ENCODE measurements at places on chromosomes 12 and 14. TPM values are rescaled to one million over a fixed set of nuclear protein-coding genes. Genes with fewer than 3 reads are reported as not detected.
A peak's percentile ranks its signal among the peaks of the same experiment; 100 is the strongest.

TAS2R13 gene
- total RNA-seq, result not detected

DLK1 gene
- total RNA-seq, result not detected

SLCO1C1 gene
- total RNA-seq, result 1.0 TPM

RAD9B gene
- 0.83 TPM for total RNA-seq

GPRC5D gene
- not detected for total RNA-seq

DHH gene
- total RNA-seq, result 2.5 TPM

TC2N gene
- total RNA-seq, result 52.8 TPM

ETFBKMT gene
- total RNA-seq, result 2.5 TPM

CSRP2 gene
- total RNA-seq, result 9.1 TPM

RAD51AP1 gene
- 3.8 TPM for total RNA-seq

RHEBL1 gene
- not detected for total RNA-seq

DAO gene
- not detected for total RNA-seq

SLC17A8 gene
- 212 TPM for total RNA-seq

PRH2 gene
- not detected for total RNA-seq

- no peak overlapping the region for H3K27ac ChIP-seq
- H3K36me3 ChIP-seq, result no peaks in the 10 kb centered on the region
- H3K4me3 ChIP-seq, result no peak overlapping the region
- DNase-seq, result no peak
- H3K27me3 ChIP-seq, result no peaks in the 10 kb centered on the region
- no peaks in the 10 kb centered on the region for H3K4me1 ChIP-seq
These were observed 95.9 kb upstream of the PPP2R5C start for GRCh38 chr14:101665478-101666078.

DNA sequence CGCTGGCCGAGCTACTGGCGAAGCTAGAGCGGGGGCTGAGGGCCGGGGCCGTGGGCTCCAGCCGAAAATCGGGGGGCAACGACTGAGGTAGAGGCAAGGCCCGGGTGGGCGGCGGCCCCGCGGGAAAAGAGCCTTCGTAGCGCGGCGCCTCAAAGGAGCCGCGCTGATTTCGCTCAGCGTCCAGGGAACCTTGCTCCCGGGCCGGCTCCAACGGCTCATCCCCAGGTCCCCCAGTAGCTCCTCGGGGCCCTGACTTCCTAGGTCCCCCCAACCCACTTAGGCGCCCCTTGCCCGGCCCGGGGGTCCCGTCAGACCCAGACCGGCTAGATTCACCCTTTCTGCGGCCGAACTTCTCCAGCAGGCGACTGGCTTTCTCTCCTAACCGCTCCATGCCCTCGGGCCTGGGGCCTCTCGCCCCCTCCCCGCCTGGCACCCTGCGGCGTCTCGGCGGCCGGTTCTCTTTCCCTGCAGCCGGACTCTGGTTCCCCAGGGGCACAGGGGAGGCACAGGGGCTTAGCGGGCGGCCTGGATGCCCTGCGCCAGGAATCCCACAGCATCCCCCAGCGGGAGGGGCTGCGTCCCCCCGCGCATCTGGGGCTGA is 375 bp downstream of the AJUBA start:
- no peak for DNase-seq
- H3K36me3 ChIP-seq, result no peaks in the 10 kb centered on the region
- no peaks in the 10 kb centered on the region for H3K27me3 ChIP-seq

- no peak for DNase-seq
- no peaks in the 10 kb centered on the region for H3K27me3 ChIP-seq
- no peak overlapping the region for H3K4me3 ChIP-seq
- H3K36me3 ChIP-seq, result no peaks in the 10 kb centered on the region
These were observed 42.4 kb downstream of the RNF34 start for GRCh38 chr12:121442028-121442948.

DNA sequence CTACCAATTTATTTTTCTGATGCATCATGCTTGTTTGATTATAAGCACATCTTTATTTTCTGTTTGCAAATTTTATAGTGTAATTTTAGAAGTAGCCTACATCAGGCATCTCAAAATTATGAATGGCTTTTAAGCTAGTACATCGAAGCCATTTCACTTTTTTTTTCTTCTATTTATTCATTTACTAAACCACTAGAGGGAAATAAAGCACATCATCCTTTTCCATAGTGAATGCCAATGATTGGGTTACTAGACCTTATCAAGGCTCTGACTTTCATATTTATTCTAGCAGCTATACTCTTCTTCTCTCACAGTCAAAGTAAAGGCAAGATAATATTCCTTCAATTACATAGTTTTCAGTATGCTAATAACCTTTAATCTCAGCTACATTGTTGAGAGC is 736.4 kb upstream of the LRFN5 start:
- no peaks in the 10 kb centered on the region for H3K27me3 ChIP-seq
- H3K27ac ChIP-seq, result no peak overlapping the region
- DNase-seq, result no peak
- no peaks in the 10 kb centered on the region for H3K4me1 ChIP-seq
- no peaks in the 10 kb centered on the region for H3K36me3 ChIP-seq

GRCh38 chr12:25557830-25558436 is 4.8 kb upstream of the LMNTD1 start:
- no peak overlapping the region for H3K4me3 ChIP-seq
- H3K4me1 ChIP-seq, result no peaks in the 10 kb centered on the region
- no peaks in the 10 kb centered on the region for H3K27me3 ChIP-seq
- no peaks in the 10 kb centered on the region for H3K36me3 ChIP-seq

DNA sequence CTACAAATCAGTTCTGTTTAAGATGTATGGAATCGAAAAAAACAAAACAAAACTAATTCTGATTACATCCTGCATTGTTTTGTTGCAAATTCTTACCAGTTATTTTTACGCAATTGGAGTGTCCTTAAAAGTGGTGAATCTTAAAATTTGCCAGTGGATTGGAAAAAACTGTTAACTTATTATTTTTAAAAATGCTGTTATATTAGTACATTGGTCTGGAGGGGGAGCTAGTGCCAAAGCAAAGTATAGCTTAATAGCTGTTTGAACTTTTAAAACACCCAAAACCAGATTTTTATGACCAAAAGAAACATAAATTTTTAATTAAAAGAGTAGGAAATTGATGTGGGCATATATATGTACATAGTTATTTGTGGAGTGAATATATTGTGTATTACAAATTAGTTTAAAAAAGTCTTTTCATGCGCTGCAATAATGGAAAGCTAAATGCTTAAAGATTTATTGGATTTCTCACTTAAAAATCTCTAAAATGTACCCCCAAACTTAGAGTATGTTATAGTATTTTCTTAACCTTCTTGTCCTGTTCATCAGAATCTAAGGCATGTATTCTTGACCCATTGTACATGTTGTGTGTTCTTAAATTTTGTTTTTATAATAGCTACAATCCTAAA is 2.5 kb downstream of the FUT8 start:
- H3K4me3 ChIP-seq, result no peak overlapping the region
- H3K27ac ChIP-seq, result no peak overlapping the region
- DNase-seq, result no peak
- peaks cover 13% of the 10 kb centered on the region for H3K4me1 ChIP-seq
- H3K36me3 ChIP-seq, result no peaks in the 10 kb centered on the region

DNA sequence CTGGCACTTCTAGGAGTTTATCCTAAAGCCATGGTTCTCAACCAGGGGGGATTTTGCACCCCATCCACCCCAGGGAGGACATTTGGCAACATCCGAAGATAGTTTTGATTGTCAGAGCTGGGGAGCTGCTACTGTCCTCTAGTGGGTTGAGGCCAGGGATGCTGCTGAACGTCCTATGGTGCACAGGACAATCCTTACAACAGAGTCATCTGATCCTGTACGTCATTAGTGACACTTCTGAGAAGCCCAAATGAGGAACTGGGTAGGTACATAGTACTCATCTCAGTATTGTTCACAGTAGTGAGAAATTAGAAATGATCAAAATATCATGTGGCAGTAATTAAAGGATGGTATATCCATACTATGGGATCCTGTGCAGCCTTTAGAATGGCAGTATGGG is 185.1 kb downstream of the CHST11 start:
- no peaks in the 10 kb centered on the region for H3K4me1 ChIP-seq
- no peak overlapping the region for H3K4me3 ChIP-seq
- no peaks in the 10 kb centered on the region for H3K27me3 ChIP-seq

DNA sequence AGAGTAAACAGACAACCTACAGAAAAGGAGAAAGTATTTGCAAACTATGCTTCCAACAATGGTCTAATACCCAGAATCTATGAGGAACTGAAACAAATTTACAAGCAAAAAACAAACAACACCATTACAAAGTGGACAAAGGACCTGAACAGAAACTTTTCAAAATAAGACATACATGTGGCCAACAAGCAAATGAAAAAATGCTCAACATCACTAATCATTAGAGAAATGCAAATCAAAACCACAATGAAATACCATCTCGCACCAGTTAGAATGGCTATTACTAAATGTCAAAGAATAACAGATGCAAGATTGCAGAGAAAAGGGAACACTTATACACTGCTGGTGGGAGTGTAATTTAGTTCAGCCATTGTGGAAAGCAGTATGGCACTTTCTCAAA is 125.8 kb downstream of the C12orf42 start:
- no peak overlapping the region for H3K4me3 ChIP-seq
- no peak for DNase-seq
- H3K4me1 ChIP-seq, result no peaks in the 10 kb centered on the region
- H3K27ac ChIP-seq, result no peak overlapping the region
- no peaks in the 10 kb centered on the region for H3K36me3 ChIP-seq
- H3K27me3 ChIP-seq, result no peaks in the 10 kb centered on the region

DNA sequence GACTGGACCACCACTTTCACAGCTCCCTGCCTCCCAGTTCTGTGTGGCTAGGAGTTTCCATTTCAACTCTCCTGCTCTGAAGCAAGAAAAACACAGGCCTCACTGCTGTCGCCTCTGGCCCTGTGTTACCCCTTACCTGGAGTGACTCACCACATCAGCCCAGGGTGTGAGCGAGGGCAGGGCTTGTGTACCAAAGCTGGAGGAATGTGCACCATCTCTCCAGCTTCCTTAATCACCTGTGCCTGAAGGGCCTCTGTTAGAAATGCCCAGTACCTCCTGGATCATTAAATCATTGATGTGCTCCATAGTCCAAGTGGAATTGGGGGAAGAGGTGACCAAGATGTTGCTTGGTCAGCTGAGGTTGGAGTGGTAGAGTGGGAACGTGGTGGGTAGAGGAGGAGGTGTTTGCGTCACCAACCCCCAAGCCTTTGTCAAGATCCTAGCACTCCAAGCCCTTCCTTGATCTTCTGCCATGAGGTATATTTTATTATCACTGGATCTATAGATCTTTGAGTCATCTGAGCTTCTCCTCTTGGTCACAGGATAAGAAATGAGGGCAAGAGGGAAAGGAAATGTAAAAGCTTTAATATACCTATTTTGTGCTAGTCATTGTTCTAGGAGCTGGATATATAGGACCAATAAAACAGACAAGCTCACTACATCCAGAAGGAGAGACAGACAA is 51.3 kb downstream of the SSPN start:
- no peaks in the 10 kb centered on the region for H3K27me3 ChIP-seq
- H3K36me3 ChIP-seq, result no peaks in the 10 kb centered on the region
- no peak overlapping the region for H3K4me3 ChIP-seq
- H3K27ac ChIP-seq, result peak overlapping the region; percentile 46
- no peak for DNase-seq

- DNase-seq, result no peak
- no peak overlapping the region for H3K4me3 ChIP-seq
- no peaks in the 10 kb centered on the region for H3K27me3 ChIP-seq
- no peaks in the 10 kb centered on the region for H3K36me3 ChIP-seq
- H3K4me1 ChIP-seq, result peaks cover 6% of the 10 kb centered on the region
These were observed 7.7 kb downstream of the SMIM41 start for GRCh38 chr12:52086944-52087835.

GRCh38 chr12:39626033-39626814 is 6.6 kb upstream of the ABCD2 start:
- no peaks in the 10 kb centered on the region for H3K27me3 ChIP-seq
- no peak for DNase-seq
- no peak overlapping the region for H3K27ac ChIP-seq
- no peak overlapping the region for H3K4me3 ChIP-seq
- no peaks in the 10 kb centered on the region for H3K36me3 ChIP-seq

DNA sequence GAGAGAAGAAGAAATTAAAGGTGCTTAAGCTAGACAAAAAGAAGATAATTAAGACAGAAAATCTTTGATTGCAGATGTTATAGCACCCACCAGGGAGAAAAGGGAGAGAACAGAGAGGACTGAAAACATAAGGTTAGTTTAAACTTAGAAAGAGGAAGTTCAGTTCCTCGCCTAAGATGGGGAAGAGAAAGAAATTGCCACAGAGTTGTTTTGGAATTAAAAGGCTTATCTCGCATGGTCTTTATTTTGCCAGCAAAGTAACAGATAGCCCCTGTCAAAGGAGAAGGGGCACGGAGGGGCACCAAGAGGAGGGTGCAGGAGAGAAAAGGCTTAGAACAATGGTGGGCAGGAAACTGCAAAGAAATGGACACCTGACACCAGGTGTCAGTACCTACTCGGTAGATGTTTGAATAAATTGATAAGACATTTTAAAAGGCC is 17.8 kb upstream of the OXA1L start:
- H3K36me3 ChIP-seq, result no peaks in the 10 kb centered on the region
- H3K27ac ChIP-seq, result peak overlapping the region; percentile 43
- H3K4me1 ChIP-seq, result no peaks in the 10 kb centered on the region
- no peak for DNase-seq
- no peaks in the 10 kb centered on the region for H3K27me3 ChIP-seq
- no peak overlapping the region for H3K4me3 ChIP-seq

- peak; percentile 82 for DNase-seq
- peak within 1 kb of the TSS; percentile 77 for H3K4me3 ChIP-seq
- H3K4me1 ChIP-seq, result no peaks in the 10 kb centered on the region
- H3K27ac ChIP-seq, result peak within 1 kb of the TSS; percentile 85
- no peaks in the 10 kb centered on the region for H3K27me3 ChIP-seq
- no peaks in the 10 kb centered on the region for H3K36me3 ChIP-seq
These were observed at the start of the genes AREL1 and FCF1 for GRCh38 chr14:74712499-74713394. Gene AREL1, minus strand, starts transcription at chr14:74713080. Its CDS starts 27,465 bp downstream, at chr14:74685615. Gene FCF1, plus strand, starts transcription at chr14:74713144. Its CDS starts 54 bp downstream, at chr14:74713198.

DNA sequence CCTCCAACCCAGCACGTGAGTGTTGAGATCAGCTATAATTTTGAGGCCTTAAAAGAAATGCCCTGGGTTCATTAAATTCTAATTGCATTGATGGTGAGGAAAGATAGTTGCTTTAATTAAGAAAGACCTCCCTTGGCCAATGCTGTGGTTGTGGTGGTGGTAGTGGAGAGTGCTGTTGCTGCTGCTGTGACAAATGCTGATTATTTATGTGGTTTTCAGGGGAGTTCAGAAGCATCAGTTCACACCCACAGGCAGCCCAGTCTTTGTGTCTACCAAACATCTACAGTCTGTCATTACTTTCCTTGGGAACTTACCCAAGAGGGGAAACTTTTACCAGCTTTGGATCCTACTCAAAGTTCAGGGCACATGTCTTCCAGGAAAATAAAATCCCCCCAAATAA is 178.4 kb upstream of the PARP11 start:
- H3K27me3 ChIP-seq, result no peaks in the 10 kb centered on the region
- no peak overlapping the region for H3K4me3 ChIP-seq
- H3K36me3 ChIP-seq, result no peaks in the 10 kb centered on the region

Data from Peyer's patch (tissue), 4 donors.